ENCODE measurements at places on chromosomes 1 and 21.

DNA sequence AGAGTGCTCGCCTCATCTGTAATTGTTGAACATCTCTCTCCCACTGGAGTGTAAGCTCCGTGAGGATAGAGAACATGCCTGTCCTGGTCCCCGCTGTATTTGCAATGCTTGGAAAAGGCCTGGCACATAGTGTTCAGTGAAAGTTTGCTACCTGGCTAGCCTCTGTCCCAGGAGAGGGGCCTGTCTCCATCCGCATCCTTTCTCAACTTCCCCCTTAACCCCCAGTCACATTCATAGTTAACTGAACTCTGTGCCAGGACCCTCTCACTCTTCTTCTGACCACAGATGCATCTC lies 15.2 kb downstream of the SPOCD1 start:
- DNase-seq = no peak

GRCh38 chr1:164633997-164634396 lies 75.0 kb downstream of the PBX1 start:
- DNase-seq = no peak

DNA sequence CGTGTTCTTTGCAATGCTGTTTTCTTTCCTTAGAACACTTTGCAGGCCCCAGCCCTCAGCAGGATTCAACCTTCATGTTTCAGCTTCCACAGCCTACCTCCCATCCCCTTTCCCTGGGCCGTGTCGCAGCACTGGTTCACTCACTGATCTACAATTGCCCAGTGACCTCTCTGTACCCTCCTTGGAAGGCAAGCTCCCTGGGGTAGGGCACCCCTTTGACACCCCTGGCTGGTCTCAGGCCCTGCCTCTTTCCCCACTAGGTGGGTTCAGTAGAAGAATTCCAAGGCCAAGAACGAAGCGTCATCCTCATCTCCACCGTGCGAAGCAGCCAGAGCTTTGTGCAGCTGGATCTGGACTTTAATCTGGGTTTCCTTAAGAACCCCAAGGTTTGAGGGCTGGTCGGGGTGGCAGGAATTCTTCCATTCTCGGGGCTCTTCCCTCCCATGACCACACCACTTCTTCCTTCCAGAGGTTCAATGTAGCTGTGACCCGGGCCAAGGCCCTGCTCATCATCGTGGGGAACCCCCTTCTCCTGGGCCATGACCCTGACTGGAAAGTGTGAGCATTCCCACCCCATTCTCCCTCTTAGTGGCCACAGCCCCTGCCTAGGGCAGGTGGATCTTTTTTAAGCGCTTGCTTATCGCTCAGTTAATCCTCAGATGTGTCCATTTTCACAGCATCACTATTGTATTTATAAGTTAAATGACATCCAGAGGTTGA lies 7.3 kb downstream of the RHOC start:
- no peak for DNase-seq

DNA sequence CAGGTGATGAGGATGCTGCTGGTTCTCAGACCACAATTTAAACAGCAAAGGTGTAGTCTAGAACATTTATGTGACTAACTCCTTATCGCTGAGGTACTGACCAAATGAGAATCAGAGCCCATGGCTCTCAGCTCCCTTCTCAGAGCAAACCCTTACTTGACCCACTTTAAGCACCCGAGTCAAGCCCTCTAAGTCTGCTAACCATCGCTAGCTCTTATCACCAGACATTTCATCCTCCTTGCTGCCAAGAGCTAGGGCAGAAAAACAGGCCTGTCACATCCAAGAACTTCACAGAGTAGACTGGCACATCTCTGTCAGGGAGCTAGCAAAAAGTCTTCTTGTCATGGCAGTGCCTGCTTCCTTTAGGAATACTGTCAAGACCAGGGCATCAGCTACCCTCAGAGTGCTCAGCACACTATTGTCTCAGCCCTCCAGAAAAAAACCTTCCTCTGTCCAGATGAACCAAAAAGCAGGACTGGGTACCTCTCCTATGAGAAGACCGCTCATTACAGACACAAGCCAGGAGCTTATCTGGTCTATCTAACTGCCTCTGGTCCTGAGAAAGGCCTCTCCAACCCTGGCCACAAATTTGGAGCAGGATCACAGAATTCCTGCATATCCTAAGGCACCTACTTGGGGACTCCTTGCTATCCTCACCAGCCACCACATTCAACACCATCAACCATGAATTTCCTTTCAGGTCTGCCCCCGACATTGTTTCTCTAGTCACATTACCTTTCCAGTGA lies 26.2 kb downstream of the ERI3 start:
- no peak for DNase-seq

DNA sequence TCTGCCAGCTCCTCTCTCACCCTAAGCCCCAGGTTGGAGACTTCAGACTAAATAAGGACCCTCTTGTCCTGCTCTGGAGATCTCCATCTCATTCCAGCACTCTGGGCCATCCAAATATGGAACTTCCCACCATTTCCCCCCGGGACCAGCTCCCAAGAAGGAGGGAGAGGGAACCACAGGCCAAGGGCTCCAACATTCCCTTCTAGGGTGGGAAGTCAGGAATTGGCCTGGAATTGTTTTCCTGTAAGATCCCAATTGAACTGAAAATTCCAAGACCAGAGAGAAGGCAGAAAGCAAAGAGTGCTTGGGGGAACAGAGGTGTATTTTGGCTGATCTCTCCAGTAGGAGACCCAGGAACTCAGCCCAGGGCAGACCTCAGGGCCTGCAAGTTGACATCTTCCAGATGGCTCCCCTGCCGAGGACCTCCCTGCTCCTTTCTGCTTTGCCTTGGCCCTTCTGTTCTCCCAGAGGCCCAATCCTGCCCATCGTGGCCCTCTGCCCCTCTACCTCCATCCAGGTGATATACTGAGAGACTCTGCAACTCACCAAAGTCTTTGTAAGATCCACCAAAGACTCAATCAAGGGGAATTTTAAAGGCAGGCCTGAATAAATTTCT lies 14.9 kb downstream of the CSRP1 start:
- DNase-seq = no peak
